HTR-8/SVneo (cell line): ENCODE measurements at places on chromosomes 5 and 9.

- DNase-seq = no peak
These were observed 32.7 kb downstream of the PSD2 start for GRCh38 chr5:139828207-139828895.

- peak; percentile 66 for DNase-seq
These were observed 975 bp upstream of the NXNL2 start for GRCh38 chr9:88533951-88534455.

DNA sequence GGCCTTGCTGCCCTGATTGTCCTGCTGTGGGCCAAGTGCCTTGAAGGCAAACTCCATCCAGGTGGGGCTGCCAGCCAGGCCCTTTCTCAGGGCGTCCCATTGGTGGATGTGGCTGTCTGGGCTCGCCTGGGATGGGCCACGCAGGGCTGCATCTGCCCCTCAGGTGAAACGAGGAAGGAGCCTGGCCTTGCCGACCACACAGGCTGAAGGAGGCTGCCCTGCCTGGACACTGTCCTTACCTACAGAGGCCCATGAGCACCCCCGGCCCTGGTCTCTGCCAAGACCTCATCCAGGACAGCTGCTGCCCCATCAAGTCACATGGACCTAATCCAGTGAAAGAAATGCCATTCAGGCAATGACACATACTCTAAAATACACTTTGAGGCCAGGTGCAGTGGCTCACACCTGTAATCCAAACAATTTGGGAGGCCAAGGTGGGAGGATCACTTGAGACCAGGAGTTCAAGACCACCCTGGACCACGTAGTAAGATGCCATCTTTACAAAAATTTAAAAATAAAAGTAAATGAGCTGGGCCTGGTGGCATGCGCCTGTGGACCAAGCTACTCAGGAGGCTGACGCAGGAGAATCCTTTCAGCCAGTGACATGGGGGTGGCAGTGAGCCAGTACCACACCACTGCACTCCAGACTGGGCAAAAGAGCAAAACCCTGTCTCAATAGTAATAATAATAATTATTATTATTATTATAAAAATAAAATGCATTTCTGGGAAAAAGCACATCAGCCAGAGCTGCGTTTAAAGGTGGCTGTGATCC is 33.9 kb downstream of the PNPLA7 start:
- DNase-seq = no peak

- no peak for DNase-seq
These were observed 65.2 kb downstream of the PBX3 start for GRCh38 chr9:125812403-125812802.

DNA sequence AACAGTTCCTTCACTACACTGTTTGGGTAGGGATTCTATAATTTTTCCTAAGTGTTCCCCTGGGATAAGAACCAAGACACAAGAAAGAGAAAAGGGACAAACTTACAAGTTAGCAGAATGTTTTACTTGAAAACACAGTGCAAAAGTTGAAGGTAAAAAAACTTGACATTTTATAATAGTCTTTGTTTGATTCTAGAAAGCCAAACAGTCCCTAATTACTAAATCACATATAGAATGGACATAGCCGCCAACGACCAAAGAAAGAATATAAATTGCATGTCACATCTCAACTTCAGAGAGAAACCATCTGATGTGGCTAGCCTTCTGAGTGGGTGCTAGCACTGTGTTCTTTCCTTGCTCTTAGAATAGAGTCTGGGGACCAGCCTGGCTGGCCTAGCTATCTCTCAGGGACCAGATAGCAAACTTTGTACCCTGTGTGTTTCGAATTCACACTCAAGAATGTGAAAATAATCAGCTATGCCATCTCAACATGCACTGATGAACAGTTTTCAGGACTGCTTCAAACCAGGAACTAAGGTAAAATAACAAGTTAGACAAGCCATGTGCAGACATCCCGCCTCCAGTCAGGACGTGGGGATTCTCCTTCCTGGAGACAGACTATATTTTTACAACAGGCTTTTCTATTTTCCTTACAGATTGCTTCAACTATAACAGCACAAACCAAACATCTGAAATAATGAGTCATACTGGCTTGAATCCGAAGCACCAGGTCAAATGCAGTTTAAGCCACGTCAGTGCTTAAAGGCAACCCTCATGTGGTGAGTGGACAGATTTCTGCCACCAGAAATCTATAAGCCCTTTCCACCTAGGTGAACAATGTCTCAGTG is 53.7 kb downstream of the LHFPL2 start:
- DNase-seq = peak; percentile 81

DNA sequence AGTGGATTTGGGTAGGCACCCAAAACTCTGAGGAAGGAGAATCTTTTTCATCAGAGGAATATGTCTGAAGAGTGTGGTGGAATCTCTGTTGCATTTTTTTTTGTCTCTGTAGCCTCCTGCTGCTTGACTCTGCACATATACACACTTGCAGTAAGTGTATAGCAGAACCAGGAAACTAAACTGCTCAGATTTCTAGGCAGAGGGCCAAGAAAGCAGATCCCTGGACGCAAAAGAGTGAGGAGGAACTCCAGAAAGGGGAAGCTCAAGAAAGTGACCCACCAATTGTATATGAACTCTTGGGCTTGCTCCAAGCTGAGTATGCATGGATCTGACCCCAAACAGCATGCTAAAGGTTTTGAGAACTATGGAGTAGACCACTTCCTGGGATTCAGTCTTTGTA is 181.8 kb downstream of the GADD45G start:
- DNase-seq = no peak

GRCh38 chr9:21564175-21564574 is 82.1 kb upstream of the IFNE start:
- DNase-seq = no peak

GRCh38 chr9:132372177-132373095 is 17.6 kb upstream of the SETX start:
- DNase-seq = peak; percentile 24

DNA sequence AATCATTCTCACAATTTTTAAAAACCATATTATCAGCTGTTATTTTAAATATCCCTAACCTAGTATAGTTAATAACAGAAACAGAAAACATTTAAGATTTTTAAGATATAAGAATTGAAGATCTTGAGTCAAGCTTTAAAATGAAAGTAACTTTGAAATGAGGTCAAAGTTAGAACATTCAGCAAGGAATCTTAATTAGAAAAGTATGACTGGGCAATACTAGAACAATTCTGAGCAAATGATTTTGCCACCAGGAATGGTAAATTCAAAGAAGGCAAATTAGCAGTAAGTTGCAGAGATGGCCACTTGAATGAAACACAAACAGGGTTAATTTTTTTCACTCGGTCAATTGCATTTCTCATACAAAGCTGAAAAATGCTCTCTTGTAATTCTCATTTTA is 117.9 kb downstream of the NXNL2 start:
- DNase-seq = no peak

DNA sequence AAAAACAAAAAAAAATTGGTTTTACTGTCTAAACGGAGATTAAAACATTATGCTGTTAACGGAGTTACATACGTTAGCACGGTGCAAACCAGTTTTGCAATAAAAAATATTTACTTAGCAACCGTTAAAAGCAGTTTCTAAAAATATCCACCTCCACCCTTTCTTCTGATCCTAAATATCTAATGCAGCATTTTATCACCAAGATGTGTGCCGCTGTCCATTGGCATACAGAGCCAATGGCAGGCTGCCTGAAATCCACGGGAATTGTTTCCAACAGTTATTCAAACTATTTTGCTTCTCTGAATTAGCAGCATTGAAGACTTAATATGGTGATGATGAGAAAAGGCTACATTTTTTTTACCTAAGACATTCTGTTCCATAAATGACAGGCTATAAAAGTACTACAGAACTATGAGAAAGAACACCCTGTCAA is 61.6 kb downstream of the CSNK1A1 start:
- DNase-seq = no peak

GRCh38 chr5:107619781-107620180 is 51.0 kb downstream of the EFNA5 start:
- DNase-seq = no peak

- DNase-seq = no peak
These were observed 318.4 kb downstream of the IRX2 start for GRCh38 chr5:2433086-2433485.

GRCh38 chr5:77770293-77771005 is 5.7 kb downstream of the TBCA start:
- no peak for DNase-seq
